Fibroblast of mammary gland (primary cell): ENCODE measurements at places on chromosomes 3 and 15.
A peak's percentile ranks its signal among the peaks of the same experiment; 100 is the strongest.

DNA sequence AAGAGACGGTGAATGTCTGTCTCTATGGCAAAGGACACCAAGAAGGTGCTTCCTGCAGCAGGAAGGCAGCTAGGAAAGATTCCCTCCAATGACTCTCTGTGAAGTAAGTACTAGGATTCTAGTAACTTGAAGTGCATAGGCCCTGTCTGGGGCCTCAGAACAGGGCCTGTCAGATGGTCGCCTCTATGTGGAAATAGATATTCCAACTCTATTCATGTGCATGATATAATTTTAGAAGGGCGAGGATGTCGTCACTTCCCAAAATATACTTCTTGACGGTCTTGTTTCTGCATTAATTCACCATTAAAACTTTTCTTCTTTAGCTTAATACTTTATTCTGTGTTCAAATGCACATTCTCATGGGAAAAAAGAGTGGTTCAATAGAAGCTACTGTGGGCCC lies 167.0 kb downstream of the TLE3 start:
- DNase-seq = no peak

GRCh38 chr3:16536996-16537395 lies 23.5 kb upstream of the RFTN1 start:
- no peak for DNase-seq

- peak; percentile 64 for DNase-seq
These were observed 793.5 kb downstream of the ROBO1 start for GRCh38 chr3:78974181-78974790.

DNA sequence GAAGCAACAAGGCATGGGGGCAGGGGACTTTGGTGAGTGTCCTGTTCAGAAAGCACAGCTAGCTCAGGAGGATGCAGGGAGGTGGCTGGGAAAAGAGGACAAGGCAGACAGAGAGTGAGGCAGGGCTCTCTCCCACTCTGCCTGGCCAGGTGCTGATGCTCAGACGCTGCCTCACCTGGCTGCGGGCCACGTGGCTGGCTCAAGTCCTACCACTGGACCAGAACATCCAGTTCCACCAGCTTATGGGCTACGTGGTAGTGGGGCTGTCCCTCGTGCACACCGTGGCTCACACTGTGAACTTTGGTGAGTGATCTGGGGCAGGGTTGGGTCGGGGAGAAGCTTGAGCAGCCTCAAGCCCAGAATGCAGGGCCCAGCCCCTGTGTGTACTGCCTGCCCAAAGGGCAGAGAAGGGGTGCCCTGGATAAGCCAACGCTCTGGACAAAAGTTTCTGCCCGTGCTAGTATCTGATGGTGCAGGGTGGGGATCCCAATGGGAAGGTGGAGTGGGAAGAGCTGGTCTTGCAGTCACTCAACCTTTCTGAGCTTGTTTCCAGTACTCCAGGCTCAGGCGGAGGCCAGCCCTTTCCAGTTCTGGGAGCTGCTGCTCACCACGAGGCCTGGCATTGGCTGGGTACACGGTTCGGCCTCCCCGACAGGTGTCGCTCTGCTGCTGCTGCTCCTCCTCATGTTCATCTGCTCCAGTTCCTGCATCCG lies 20.9 kb downstream of the NOX5 start:
- no peak for DNase-seq

DNA sequence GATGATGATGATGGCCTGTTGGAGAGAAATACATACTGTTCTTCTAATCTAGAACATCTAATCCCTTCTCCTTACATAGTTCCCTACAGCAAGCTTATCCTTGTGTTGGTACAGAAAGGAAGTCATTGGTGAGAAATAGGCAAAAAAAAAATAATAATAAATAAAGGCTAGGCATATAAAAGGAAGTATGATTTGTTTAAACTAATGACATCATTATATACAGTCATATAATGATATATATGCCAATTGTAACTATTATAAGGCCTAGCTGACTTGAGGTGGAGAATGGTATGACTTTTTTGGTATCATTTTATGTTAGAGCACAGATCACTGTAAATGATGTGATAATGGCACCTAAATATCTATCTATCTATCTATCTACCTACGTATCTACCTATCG lies 142.4 kb downstream of the DUT start:
- no peak for DNase-seq

GRCh38 chr3:184129012-184129411 lies 6.1 kb upstream of the EIF2B5 start:
- DNase-seq = peak; percentile 58

- peak; percentile 85 for DNase-seq
These were observed 14.2 kb downstream of the LRIG1 start for GRCh38 chr3:66486646-66487045.

GRCh38 chr3:131543714-131544113 lies 40.9 kb upstream of the MRPL3 start:
- DNase-seq = peak; percentile 98

GRCh38 chr3:36942638-36943248 lies 2.1 kb downstream of the TRANK1 start:
- DNase-seq = no peak

- peak; percentile 77 for DNase-seq
These were observed 1.5 kb upstream of the MYNN start for GRCh38 chr3:169771497-169772304.

GRCh38 chr3:59540241-59540640 lies 490.4 kb upstream of the CFAP20DC start:
- DNase-seq = no peak

DNA sequence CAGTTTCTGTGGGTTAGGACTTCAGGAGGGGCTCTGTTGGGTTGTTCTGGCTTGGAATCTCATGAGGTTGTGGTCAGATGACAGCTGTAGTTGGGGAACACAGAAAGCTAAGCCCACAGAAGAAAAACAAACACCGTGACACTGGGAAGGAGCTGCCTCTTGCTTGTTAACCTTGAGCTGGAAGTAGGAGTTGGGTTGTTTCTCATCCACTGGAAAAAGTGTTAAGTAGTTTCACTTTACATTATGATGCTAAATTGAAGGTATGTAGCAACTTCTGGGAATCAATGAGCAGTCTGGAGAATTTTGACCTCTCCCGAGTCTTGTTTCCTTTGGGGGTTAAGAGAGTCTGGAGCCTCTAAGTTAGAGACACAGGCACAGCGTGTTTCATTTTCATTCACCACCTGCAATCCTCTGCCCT lies 20.4 kb downstream of the HACD3 start:
- DNase-seq = peak; percentile 46

DNA sequence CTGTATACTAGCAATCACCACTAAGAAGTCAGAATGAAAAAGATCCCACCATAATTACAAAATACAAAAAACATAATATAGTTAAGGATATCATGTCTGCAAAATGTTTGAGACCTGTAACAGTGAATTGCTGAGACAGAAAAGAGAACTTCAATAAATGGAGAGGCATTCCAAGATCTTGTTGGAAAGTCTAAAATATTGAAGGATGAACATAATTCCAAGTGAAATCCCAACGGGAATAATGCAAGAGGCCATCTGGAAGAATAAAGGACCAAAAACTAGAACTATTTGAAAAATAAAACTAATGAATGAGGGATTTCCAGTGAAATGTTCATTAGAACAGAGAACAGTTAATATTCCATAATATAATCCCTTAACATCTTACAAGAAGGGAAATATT lies 110.9 kb downstream of the COL6A6 start:
- DNase-seq = no peak

- DNase-seq = no peak
These were observed 26.6 kb upstream of the FNDC3B start for GRCh38 chr3:172012775-172013174.

- DNase-seq = no peak
These were observed 148.7 kb downstream of the MYLK start for GRCh38 chr3:123735456-123735855.

- DNase-seq = no peak
These were observed 99.3 kb downstream of the ARNT2 start for GRCh38 chr15:80503319-80503952.

DNA sequence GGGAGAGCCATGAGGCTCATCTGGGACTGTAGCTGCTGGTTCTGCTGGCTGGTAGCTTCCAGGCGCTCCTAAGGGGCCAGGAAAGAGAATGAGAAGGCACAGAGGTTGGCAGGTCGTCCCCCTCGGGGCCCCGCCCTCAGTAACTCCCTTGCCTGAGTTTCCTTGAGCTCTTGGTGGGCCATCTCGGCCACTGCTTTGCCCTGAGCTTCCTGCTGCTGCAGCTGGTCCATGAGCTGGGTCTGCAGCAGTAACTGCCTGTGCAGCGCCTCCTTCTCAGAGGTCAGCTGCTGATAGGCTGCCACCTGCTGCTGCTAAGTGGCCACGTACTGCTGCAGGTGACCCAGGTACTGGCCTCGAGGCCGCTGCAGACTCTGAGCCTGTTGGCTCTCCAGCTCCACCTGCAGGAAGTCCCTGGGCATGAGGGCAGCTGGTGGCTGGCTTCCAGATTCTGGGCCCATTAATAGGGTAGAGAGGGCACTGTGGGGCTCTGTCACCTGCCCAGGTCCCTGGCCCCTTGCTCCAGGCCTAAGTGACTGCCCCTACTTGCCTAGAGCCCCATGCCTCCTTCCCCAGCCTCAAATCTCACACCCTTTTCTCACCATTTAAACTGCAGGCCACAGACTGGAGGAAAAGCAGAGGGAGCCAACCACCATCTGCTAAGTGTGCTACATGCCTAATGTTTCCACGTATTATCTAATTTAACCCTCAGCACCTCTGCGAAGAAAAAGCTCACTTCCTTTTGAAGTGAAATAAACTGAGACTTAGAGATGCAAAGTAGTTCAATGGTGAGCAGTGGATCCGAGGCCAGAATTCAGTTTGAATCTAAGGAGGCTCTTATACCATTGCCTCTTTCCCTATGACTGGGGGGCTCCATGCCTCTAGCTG lies 10.8 kb upstream of the VPS33B start:
- DNase-seq = no peak
